AG09309 (cell line): ENCODE measurements at places on chromosomes 11 and 22.

DNA sequence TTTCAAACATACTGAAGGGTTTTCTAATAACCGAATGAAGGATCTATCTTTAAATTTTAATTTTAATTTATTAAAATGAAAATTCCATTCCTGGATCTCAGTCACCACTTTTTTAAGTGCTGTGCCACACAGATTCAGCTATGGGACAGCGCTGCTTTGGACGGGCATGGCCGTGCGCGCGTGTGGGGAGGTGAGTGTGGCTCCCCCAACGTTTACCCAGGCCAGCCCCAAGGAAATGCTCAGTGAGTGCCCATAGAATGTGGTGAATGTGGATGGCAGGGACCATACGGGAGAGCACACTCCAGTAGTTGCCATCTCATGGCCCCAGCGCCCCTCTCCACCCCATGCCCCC is 88.0 kb upstream of the KCNQ1OT1 start:
- no peak for DNase-seq

DNA sequence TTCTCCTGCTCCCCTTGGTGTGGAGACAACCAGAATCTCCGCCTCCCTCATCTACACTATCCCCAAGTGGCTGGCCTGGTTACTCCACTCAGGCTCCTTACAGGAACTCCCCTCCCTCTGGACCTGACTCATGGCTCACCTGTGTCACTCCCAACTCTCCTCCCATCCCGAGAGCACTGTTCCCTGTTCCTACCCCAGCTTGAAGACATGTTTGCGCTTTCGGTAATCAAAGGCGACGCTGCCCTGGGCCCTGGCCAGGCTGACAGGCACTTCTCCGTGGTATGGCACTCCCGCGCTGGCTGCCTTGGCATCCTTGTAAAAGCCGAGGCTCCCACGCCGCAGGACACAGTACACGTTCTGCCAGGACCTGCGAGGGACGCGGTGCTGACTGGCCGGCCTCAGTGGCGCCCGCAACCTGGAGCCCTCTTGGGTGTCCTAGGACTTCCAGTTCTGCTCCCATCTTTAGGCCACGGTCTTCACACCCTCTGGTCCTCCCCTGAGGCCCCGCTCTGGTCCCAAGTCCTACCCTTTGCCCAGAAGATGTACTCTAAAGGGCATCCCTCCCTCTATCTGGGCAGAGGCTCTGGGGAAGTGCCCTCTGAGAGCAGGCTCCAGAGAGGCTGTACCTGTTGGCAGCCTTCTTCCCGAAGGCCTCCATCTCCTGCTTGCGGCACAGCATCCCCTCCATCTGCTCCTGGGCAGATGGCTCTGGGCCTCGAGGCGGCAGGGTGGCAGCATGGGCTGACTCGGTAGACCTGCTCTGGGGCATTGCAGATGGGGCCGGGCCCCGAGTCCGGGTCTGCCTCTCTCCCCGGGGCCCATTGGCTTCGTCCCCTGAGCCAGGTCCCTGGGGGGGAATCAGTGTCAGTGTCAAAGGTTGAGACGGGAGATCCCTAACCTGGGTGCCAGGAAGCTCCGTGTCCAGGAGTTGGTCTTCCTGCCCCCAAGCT is 9.4 kb upstream of the RBM4B start:
- DNase-seq: no peak

- no peak for DNase-seq
These were observed 63.5 kb upstream of the DRD2 start for GRCh38 chr11:113538451-113539412.

- no peak for DNase-seq
These were observed 10.7 kb downstream of the LMO1 start for GRCh38 chr11:8252946-8253345.

DNA sequence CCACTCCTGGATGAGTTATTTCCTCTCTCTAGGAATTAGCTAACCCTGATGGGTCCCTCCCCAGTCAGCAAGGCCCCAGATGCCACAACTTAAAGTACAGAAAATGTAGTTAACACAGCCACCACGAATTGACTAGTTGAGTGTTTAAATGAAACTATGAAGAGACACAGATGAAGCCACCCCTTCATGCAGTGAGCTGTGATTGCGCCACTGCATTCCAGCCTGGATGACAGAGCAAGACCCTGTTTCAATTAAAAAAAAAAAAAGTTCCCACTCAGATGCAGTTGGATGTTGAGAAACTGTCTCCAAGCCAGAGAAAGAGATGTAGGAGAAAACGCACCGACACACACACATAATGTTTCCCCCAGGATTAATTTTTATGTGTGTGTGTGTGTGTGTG is 53.3 kb downstream of the SCN3B start:
- DNase-seq: peak; percentile 58
